Aorta (tissue), 5 donors: ENCODE measurements at places on chromosomes 2 and 18. TPM values are rescaled to one million over a fixed set of nuclear protein-coding genes. Genes with fewer than 3 reads are reported as not detected.

Gene ABHD1
- not detected for total RNA-seq

DNA sequence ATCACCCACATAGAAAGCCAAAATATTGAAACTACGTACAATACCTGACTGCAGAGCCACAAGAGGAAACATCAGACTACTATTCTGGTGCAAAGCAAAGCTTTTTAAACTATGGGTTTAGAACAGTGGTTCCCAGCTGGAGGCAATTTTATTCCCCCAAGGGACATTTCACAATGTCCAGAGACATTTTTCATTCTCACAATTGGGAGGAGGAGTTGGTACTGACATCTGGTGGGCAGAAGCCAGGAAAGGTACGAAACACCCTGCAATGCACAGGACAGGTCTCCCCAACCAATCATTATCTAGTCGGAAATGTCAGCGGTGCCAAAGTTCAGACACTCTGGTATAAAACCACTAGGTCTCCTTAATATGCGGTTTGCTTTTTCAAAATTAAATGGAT is 88.4 kb upstream of the ARL5A start:
- no peak overlapping the region for H3K4me3 ChIP-seq
- H3K36me3 ChIP-seq = no peaks in the 10 kb centered on the region
- H3K4me1 ChIP-seq = no peaks in the 10 kb centered on the region
- no peak overlapping the region for H3K27ac ChIP-seq
- DNase-seq = no peak

- no peak overlapping the region for H3K27ac ChIP-seq
- H3K36me3 ChIP-seq = no peaks in the 10 kb centered on the region
- H3K4me1 ChIP-seq = no peaks in the 10 kb centered on the region
- no peaks in the 10 kb centered on the region for H3K27me3 ChIP-seq
- no peak for DNase-seq
Measured at GRCh38 chr2:3126171-3126910, 251.3 kb downstream of the EIPR1 start.

- no peak for DNase-seq
- no peaks in the 10 kb centered on the region for H3K27me3 ChIP-seq
- no peak overlapping the region for H3K4me3 ChIP-seq
Measured at GRCh38 chr18:28757466-28758008, 580.6 kb upstream of the CDH2 start.

Gene TNFAIP6
- total RNA-seq = 3.6 TPM

GRCh38 chr2:20818820-20819219 is 4.1 kb downstream of the LDAH start:
- no peaks in the 10 kb centered on the region for H3K27me3 ChIP-seq
- no peak overlapping the region for H3K4me3 ChIP-seq
- no peak overlapping the region for H3K27ac ChIP-seq

GRCh38 chr18:78430131-78430758 is 549.4 kb upstream of the SALL3 start:
- no peak overlapping the region for H3K27ac ChIP-seq
- H3K4me1 ChIP-seq = no peaks in the 10 kb centered on the region
- no peak overlapping the region for H3K4me3 ChIP-seq
- H3K36me3 ChIP-seq = no peaks in the 10 kb centered on the region

Gene MBD2
- total RNA-seq = 92.6 TPM

Gene ITPRID2
- total RNA-seq = 119 TPM

- H3K4me1 ChIP-seq = no peaks in the 10 kb centered on the region
- H3K4me3 ChIP-seq = no peak overlapping the region
- H3K27me3 ChIP-seq = no peaks in the 10 kb centered on the region
Measured at GRCh38 chr18:70431203-70431624, 142.4 kb downstream of the SOCS6 start.

Gene HOXD3
- 13.4 TPM for total RNA-seq

DNA sequence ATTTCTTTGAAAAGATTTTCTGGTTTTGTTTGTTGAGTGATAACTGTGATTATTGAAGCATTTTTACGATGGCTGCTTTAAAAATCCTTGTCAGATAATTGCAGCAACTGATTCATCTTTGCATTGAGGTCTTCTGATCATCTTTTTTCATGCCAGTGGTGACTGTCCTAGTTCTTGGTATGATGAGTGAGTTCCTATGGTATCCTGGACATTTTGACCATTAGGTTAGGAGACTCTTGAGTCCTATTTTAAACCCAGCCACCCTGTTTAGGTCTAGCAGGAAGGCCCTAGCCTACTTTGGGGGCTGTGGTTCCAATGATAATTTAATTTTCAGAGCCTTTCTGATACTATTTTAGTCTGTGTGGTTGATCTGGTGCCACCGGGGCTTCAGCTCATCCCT is 72.7 kb upstream of the REV1 start:
- H3K36me3 ChIP-seq = no peaks in the 10 kb centered on the region
- H3K4me1 ChIP-seq = no peaks in the 10 kb centered on the region
- H3K4me3 ChIP-seq = no peak overlapping the region
- no peak overlapping the region for H3K27ac ChIP-seq
- no peaks in the 10 kb centered on the region for H3K27me3 ChIP-seq
- DNase-seq = no peak

DNA sequence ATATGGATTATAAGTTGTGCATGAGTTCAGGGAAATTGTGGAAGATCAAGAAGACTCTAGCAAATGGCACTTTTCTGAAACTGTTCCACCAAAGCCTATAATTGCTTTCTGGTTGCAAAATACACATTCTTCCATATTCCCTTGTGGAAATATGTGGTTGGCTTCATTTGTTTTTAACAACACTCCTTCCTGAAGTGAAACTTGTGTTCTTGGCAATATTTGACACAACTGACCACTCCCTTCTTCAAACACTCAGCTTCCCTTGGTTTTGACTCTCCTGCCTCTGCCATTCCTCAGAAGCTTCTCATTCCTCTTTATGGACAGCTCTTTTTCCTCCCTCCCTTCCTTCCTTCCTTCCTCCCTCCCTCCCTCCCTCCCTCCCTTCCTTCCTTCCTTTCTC is 192.3 kb downstream of the PMAIP1 start:
- no peaks in the 10 kb centered on the region for H3K4me1 ChIP-seq
- no peak overlapping the region for H3K4me3 ChIP-seq
- H3K27me3 ChIP-seq = no peaks in the 10 kb centered on the region
- DNase-seq = no peak
- no peaks in the 10 kb centered on the region for H3K36me3 ChIP-seq

Gene MARCHF4
- 0.13 TPM for total RNA-seq

DNA sequence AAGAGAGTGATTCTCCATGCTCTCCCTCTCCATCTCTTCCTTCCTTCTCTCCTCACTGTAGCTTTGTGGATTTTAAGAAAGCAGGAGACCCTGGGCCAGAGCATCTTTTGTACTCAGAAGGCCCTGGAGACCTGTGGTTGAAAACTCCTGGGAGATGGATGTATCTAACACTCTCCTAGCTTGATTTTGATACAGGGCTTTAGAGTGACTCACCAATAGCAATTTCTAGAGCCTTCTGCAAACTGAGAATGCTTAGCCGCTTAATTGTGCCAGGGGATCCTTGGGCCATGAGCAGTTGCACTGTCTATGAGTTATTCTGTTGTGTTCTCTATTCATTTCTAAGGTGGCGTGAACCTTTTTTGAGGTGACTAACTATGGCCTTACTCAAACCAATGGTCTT is 17.7 kb downstream of the HOXD1 start:
- no peak overlapping the region for H3K4me3 ChIP-seq
- no peaks in the 10 kb centered on the region for H3K4me1 ChIP-seq
- H3K27ac ChIP-seq = no peak overlapping the region
- H3K27me3 ChIP-seq = no peaks in the 10 kb centered on the region
- DNase-seq = no peak

Gene IMPA2
- 19.9 TPM for total RNA-seq

- no peak for DNase-seq
- no peak overlapping the region for H3K4me3 ChIP-seq
- H3K4me1 ChIP-seq = no peaks in the 10 kb centered on the region
- H3K36me3 ChIP-seq = no peaks in the 10 kb centered on the region
- H3K27me3 ChIP-seq = no peaks in the 10 kb centered on the region
Measured at GRCh38 chr18:11902522-11903292, 5.4 kb downstream of the MPPE1 start.

Gene CYRIA
- 24.9 TPM for total RNA-seq

DNA sequence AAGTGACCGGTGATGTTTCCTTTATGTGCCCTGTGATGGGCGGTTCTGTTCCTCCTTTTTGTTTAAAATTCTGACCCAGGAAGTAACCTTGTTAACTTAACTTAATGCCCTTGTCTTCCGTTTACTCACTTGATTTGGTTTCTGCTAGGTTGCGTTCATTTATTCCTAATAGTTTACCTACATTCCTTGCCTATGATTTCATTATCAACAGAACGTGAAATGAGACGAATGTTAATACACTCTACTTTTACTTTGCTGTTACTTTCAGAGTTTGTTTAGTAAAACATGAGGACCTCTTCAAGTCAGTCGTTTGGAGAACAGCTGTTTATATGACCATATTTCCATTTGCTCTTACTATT is 638 bp downstream of the CEP192 start:
- peak overlapping the region; percentile 63 for H3K4me3 ChIP-seq
- peak overlapping the region; percentile 22 for H3K27ac ChIP-seq
- no peak for DNase-seq

Gene ITPRIPL1
- 1.9 TPM for total RNA-seq

Gene HRH4
- total RNA-seq = 0.10 TPM

DNA sequence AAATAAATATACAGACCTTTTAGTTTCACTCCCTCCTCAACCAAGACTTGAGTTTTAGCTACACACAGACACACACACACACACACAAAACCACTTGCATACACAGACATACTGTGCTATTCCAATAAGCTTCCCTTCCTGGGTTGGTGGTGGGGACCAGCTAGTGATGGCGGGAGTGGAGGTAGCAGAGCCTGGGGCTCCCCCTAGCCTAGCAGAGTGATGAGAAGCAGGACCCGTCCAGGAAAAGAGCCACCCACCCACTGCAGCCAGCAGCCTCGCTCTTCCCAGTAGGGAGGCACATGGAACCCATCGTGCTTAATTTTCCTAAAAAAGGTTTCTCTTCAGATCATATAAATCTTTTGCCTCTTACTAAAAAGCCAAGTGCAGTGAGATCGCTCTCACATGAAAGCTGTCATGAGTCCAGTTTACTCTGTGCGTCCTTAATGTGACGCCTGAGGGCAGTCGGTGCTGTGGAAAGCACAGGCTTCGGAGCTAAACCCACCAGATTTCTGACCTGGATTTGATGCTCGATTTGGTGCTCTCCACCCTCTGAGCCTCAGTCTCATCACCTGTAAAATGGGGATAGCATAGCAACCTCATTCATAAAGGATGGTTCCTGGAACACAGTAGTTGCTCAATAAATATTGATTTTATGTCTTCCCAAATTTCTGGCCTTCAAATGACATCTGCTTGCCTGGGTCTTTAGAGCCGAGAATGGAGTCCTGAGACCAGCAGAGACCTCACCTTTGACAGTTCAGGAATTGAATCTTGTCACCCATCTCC is 60.1 kb upstream of the YWHAQ start:
- no peak overlapping the region for H3K27ac ChIP-seq
- H3K27me3 ChIP-seq = no peaks in the 10 kb centered on the region
- no peaks in the 10 kb centered on the region for H3K36me3 ChIP-seq
- no peaks in the 10 kb centered on the region for H3K4me1 ChIP-seq
- no peak for DNase-seq

- H3K4me1 ChIP-seq = peaks cover 16% of the 10 kb centered on the region
- no peaks in the 10 kb centered on the region for H3K36me3 ChIP-seq
- no peaks in the 10 kb centered on the region for H3K27me3 ChIP-seq
- H3K27ac ChIP-seq = peak overlapping the region; percentile 37
- no peak for DNase-seq
Measured at GRCh38 chr2:33205693-33206434, 259.1 kb downstream of the LTBP1 start.

DNA sequence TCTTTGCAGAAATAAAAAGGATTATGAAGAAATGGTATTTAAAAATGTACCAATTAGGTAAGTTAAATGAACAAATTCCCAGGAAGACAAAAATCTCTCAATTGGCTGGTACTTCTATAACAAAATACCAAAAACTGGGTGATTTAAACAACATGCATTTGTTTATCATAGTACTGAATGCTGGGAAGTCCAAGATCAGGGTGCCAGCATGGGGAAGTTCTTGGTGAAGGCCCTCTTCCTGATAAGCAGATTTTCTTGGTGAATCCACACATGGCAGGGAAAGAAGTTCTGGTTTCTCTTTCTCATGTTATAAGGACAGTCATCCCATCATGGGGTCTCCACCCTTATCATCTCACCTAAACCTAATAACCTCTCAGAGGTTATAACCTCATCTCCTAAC is 271.6 kb upstream of the SETBP1 start:
- no peak overlapping the region for H3K4me3 ChIP-seq
- no peaks in the 10 kb centered on the region for H3K27me3 ChIP-seq
- H3K4me1 ChIP-seq = no peaks in the 10 kb centered on the region
- DNase-seq = no peak

DNA sequence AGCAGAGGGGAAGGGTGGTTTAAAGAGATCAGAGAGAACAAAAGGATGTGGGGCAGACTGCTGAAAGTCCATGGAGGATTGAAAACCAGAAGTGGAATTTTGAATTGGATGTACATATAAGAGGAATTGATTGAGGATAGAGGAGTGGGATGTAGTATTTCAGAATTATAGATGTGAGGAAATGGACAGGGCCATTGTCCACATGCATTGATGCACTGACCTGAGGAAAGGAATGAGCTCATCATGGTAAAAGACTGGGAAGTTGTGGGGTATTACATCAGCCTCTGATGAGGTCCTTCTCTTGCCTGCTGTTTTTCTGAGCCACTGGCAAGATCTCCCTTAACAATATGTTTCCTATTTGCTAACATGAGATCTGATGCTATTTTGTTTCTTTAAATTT is 365.7 kb upstream of the FANCL start:
- no peaks in the 10 kb centered on the region for H3K27me3 ChIP-seq
- H3K4me3 ChIP-seq = no peak overlapping the region
- DNase-seq = no peak
- no peak overlapping the region for H3K27ac ChIP-seq
- no peaks in the 10 kb centered on the region for H3K36me3 ChIP-seq

GRCh38 chr2:184581391-184581790 is 16.9 kb upstream of the ZNF804A start:
- no peaks in the 10 kb centered on the region for H3K4me1 ChIP-seq
- H3K4me3 ChIP-seq = no peak overlapping the region
- no peak overlapping the region for H3K27ac ChIP-seq
- no peak for DNase-seq
